ENCODE measurements at places on chromosomes 5 and 9.

DNA sequence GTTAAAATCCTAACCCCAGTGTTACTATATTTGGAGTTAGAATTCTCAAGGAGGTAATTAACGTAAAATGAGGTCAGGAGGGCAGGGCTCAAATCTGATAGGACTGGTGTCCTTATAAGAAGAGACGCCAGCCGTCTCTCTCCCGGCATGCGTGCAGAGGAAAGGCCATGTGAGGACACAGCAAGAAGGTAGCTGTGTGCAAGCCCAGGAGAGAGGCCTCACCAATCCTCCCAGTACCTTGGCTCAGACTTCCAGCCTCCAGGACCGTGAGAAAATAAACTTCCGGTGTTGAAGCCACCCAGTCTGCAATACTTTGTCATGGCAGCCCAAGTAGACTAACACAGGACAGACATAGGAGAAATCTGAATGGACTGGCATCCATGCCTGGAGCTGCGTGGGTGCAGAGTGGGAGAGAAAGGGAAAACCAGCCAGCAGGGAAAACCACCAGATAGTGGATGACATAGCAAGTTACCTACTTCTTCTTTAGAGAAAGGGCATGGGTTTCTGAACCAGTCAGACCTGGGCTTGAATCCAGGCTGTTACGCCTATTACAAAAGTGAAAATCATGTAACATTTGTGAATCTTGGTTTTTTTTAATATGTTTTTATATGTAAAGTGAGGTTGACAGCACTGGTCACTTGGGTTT lies 89.2 kb downstream of the FSTL4 start:
- no peak for DNase-seq

DNA sequence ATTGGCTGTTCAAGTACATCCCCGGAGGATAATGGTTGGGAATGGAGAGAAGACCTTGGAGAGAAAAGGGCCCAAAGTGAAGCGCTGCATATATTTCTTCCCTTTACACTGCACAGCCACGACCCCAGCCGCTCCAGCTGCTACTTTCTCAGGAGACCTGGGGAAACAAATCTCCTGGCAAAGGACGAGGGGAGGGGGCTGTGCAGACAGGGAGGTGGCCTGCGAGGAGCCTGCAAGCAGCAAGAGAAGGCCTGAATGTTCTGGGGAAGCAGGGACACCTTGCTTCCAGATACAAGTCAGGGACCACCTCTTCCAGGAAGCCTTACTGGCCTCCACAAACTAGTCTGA lies 739 bp upstream of the PDLIM4 start:
- no peak for DNase-seq

- no peak for DNase-seq
These were observed 170.2 kb upstream of the HMHB1 start for GRCh38 chr5:143641549-143642355.

DNA sequence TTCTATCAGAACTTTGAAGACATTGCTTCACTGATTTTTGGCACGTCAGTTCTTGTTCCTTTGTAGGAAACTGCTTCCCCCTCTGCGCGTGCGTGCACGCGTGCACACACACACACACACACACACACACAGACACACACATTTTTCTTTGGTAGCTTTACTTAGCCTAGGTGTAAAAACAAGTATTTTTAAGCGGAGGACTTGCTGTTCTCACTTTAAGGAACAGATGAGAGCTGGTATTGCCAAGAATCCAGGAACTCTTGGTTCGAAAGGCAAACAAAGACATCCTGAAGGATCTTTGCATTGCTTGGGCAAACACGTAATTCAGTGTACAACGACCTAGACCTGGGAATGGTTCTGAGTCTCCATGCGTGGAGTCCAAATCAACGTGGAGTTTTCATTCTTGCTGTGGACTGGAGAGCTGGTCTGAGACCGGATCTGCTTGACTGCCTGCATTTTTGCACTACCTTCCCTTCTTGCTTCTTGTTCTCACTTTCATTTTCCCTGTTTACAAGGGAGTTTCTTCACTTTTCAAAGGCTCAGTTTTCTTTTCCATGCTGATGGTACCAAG lies 8.2 kb downstream of the TMEM268 start:
- no peak for DNase-seq

DNA sequence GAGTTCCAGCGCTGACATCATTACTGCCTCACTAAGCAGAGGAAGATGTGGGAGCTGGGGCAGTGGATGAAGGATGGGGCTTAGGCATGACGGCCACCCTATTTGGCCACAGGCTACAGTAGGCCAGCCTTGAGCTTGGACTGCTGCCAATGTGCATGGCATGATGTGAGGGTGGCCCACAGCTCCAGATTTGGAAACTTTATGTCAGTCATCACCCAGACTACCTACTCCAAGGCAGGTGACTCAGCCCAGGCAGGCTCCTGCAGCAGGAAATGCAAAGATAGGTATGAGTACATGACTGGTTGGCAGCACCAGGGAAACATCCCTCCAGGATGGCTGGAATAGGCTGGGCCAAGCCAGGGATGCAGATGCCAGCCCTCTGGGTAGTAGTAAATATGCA lies 303.6 kb downstream of the SPOCK1 start:
- DNase-seq = no peak

GRCh38 chr5:96297867-96298266 lies 135.2 kb downstream of the PCSK1 start:
- DNase-seq = peak; percentile 73
